ENCODE measurements at places on chromosomes 11 and 22. TPM values are rescaled to one million over a fixed set of nuclear protein-coding genes. Genes with fewer than 3 reads are reported as not detected.

Gene TRIM51
- total RNA-seq = not detected

Gene LDHAL6A
- 0.20 TPM for total RNA-seq

Gene PKDREJ
- total RNA-seq = not detected

Gene SHANK3
- not detected for total RNA-seq

GRCh38 chr11:16788141-16789062, 50.0 kb downstream of the C11orf58 start:
- H3K36me3 ChIP-seq = no peaks in the 10 kb centered on the region
- no peak overlapping the region for H3K4me3 ChIP-seq
- DNase-seq = peak; percentile 41
- peaks cover 11% of the 10 kb centered on the region for H3K4me1 ChIP-seq
- H3K27ac ChIP-seq = no peak overlapping the region
